Activated B cell treated with CpG ODN at 0.5 μM for 24 hours (primary cell): ENCODE measurements at places on chromosomes 7 and 10.

DNA sequence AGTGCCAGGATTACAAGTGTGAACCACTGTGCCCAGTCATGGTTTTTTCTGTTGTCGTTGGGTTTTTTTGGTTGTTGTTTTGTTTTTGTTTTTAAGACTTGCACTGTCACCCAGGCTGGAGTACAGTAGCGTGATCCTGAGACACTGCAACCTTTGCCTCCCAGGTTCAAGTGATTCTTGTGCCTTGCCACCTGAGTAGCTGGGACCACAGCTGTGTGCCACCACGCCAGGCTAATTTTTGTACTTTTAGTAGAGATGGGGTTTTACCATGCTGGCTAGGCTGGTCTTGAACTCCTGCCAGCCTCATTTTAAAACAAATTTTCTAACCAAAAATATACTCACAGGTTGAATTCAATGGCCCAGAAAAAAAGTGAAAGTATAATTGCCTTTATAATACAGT, 174.1 kb downstream of the AHR start:
- no peak for DNase-seq

DNA sequence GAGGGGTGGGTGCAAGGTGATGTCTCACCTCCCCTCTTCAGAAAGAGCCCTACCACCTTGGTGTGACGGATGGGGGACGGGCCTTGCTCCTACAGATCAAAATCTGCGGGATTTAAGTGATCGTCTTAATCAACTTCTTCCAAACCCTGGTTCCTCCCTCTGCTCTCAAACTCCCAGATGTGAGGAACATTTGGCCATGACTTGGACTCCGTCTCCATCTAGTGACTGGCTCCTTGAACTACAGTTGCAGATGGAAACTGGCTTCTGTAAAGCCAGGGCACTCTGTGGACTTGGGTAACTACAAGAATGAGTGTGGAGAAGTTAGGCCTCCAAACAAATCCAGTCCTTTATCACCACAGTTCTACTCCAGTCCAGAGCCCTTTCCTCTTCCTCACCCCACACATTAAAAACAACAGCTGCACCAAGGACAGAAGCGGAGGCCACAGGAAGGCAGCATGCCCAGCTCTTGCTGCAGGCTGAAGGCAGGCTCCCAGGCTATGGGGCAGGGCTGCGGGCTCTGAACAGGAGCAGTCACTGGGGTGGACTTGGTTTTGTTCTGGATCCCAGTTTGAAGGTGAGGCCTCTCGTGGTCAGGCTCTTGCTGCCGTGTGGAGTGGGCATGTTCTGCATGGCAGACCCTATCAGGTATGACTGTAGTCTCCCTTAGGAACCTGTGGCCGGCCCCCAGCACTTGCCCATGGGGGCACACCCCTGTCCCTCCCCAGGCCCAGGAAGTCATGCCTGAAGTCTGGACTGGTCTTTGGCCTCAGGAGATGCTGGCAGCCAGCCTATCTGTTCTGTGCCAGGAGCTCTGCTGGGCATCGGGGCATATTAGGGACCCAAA, 79.4 kb downstream of the VWC2 start:
- DNase-seq = no peak

GRCh38 chr10:60975716-60976115, 31.7 kb upstream of the RHOBTB1 start:
- no peak for DNase-seq

DNA sequence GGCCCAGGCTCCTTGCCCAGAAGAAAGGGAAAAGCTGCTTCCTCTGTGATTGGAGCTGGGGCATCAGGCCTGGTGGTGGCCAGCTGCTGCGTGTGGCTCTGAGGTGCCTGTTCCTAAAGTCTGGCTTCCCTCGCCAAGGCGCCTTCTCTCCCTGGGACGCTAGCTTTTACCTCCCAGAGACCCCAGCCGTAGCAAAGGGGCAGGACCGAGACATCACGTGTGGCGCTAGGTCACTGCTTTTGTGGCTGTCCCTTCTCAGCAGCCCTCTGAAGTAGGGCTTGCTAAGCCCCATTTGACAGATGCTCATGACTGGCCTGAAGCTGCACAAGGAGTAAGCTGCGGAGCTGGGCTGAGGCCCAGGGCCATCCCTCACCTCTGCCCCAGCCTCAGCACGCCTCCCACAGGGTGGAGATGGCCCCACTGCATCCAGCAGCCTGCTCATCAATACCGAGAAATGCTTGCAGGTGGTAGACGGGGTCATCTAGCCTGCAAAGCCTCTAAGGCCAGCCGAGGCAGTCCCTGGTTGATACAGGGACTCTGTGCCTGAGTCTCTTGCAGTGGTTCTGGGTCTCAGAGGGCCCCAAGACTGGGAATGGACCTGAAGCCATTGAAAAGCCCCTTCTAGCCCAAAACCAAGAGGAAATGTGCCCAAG, 171.2 kb downstream of the LCOR start:
- DNase-seq = no peak

DNA sequence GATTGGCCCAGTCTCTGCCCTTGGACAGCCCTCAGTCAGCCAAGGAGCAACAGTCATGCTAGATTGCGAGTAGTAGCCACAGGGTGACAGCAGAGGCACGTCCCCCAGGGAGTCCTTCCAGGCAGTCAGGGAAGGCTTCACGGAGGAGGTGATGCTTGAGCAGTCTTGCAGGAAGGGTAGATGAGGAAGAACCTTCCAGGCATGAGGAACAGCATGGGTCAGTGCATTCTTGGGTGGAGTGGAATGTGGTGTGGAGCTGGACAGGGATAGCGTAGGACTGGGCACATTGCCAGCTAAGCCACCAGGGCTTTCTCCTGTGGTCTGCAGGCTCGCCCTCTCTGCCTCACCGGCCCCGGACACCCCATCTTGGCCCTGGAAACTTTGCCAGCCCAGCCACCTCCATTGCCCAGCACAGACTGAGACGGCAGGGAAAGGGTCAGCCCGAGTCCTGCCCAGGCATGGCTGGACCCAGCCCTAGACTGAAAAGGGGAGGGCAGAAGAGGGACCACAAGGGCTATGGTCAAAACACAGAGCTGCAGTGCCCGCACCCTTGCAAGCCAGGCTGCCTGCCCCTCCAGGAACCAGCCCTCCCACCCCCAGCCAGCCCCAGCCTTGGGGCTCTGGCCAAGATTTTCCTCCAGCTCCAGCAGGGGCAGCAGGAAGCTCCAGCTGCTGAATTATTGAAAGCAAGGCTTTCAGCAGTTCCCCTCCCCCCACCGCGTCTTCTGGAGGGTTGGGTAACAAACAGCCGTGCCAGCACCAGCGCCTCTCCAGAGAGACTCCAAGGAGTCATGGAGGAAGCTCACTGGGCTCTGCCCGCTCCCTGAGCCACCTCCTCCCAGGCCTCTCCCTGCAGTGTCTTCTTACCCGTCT, 18.7 kb downstream of the SRRM3 start:
- no peak for DNase-seq

DNA sequence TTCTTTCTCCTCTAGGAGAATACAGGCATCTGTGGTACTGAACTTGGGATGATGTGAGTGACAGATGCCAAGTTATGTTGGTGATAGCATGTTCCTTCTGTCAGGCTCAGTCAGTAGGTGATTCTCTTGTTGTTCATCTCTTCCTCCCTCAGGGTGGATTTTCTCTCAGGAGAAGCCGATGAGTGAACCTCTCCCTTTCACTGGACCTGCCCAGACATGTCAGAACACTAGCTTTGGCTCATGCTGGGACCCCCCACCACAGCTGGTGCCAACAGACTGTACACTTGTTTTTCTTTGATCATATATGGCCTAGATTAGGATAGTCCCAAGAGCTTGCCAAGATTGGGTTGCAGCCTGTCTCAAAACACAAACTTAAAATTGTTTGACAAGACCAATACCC, 129.4 kb downstream of the BMPER start:
- DNase-seq = no peak

DNA sequence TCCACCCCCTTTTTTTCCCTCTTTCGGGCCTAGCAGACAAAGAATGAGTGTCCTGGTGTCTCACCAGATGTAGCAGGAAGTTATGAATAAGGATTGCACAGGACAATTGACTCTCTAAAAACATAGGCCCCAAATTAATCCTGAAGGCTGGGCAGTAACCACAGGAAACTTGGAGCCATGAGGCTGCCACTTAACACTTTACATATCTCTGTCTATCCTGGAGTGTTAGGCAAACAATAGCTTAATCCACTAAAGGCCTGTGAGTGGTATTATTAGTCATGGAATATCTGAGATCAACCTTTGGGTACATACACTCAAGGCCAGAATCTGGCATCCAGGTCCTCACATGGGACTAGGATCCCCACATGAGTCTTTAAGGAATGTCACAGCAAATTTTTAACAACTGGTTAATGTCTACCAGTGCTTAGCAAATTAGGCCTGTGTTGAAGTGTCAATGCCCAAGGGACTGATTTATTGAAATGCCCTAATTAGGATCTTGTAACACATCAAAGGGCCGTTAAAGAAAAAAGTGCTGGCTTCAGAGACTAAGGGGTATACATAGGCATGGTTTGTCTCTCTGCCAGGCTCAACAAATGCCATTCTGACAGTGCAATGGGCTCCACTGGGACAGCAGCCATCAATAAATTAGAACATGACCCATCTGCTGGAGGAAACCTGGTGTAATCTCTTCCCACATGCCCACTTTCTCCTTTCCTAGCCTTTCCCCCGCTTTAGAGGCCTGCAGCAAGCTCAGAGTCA, 196.7 kb upstream of the TBX20 start:
- no peak for DNase-seq

GRCh38 chr10:125362950-125363349, 202.6 kb upstream of the CTBP2 start:
- DNase-seq = no peak

- DNase-seq = no peak
These were observed 296.8 kb downstream of the EXOC4 start for GRCh38 chr7:133549633-133550032.

- peak; percentile 76 for DNase-seq
These were observed 1.9 kb downstream of the ARID5B start for GRCh38 chr10:61903221-61903927.

GRCh38 chr10:124993736-124994451, 52.0 kb downstream of the ZRANB1 start:
- no peak for DNase-seq

- no peak for DNase-seq
These were observed 137.8 kb upstream of the CNTNAP2 start for GRCh38 chr7:145978769-145979168.

DNA sequence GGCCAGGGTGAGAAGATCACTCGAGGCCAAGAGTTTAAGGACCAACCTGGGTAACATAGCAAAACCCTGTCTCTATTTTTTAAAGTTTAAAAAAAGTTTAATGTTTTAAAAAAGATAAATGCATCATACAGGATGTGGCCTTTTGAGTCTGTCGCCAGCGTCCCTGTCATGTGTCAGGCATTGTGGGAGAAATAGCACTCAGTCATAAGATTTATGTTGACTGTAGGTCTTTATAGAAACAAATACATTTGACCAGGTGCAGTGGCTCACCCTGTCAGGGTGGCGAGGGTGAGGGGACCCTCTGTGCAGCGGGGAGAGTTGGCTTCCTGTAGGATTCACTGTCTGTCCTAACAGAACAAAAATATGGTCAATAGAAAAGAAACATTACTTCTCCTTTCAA, 63.5 kb upstream of the SH2B2 start:
- no peak for DNase-seq

DNA sequence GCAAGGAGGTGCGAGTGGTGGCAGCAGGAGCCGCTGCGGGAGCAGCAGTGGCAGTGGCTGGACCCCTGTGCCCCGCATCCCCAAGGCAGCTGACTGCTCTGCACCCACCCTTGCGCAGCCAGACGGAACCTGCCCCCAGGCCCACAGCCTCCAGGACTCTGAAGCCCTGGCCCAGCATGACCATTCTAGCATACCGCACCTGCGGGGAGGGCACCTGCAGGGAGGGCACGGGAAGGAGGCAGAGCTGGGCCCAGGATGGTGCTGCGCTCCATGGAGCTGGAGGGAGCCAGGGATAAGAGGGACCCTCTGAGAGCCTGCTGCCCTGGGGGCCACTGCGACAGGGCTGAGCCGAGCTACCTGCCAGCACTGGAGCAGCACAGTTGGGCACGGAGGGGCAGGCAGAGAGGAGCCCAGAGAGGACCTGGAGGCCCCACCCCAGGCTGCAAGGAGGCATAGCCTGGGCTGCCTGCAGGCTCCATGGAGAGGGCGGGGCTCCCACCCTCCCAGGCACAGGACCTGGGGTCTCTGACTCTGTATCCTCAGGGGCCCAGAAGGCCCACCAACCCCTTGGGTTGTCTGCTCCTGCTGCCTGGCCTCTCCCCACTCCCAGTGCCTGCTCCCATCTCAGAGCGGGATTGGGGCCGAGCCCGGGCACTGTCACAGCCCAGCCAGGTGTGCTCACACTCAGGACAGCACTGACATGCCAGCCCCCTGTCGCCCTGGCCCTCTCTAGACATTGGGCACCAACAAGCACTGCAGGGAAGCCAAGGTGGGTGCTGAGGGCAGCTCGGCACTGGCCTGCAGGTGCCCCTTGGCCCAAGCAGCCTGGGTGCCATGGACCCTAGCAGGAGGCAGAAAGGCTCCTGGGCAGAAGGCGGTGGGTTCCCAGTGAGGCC, 87.6 kb downstream of the HTR7 start:
- no peak for DNase-seq

- DNase-seq = no peak
These were observed 42.8 kb upstream of the PRSS58 start for GRCh38 chr7:142300689-142301088.

GRCh38 chr7:156616269-156617202, 24.0 kb upstream of the RNF32 start:
- DNase-seq = no peak

DNA sequence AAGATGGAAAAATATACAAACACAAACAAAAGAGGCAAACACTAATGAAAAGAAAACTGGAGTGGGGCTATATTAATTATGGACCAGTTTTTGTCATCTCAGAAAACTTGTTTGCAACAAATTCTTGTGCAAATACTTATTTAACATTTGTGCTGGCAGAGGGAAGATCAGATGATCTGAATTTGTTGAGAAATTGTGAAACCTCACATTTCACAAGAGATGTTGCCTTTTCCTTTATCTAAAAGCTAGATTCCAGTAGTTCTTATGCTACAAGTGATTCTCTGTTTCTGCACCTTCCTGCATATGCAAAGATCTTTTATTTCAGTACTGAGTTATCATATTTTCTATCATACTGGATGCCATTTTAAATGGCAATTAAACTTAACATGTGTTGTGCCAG, 320.7 kb downstream of the SUGCT start:
- no peak for DNase-seq

DNA sequence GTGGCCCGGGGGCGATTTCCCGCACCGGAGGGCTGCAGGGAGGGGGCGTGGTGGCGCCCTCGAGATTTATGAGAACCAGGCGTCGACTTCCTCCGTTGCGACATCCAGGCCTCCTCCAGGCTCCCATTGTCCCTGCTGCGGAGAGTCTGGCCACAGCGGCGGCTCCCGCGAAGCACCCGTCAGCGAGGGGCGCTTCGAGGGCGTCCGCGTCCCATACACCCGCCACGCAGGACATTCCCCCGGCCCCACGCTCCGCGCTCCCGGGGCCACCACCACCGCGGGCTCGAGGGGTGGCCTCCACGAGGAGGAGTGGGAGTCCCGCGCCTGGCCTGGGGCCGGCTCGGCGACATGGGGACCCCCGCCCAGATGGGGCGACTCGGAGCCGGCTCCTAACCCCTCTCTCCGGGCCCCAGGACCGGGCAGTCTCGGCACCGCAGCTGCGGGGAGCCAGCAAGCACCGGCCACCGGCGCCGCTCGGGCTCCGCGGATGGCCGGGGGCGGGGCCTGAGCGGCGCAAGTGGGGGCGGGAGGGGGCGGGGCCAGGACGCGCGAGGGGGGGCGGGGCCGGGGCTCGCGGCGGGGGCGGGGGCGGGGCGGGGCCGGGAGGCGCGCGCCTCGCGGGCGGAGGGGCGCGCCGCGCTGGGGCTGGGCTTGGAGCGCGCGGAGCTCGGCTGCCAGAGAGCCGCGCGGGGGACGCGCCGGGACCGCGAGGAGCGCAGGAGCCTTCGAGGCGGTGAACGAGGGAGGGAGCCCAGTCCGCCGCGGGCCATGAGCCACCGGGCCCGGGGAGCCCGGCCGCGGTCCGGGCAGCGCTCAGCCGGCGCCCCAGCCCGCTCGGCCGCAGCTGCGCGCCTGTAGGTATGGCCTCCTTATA, at the start of gene SH2B2:
Gene SH2B2 (plus strand): TSS at position 632 of the 874 bp plus-strand sequence. CDS start 13,683 bp downstream, outside the sequence.
- DNase-seq = peak; percentile 83
